Effector memory CD8-positive, alpha-beta T cell (primary cell): ENCODE measurements at places on chromosomes 2 and 18.

DNA sequence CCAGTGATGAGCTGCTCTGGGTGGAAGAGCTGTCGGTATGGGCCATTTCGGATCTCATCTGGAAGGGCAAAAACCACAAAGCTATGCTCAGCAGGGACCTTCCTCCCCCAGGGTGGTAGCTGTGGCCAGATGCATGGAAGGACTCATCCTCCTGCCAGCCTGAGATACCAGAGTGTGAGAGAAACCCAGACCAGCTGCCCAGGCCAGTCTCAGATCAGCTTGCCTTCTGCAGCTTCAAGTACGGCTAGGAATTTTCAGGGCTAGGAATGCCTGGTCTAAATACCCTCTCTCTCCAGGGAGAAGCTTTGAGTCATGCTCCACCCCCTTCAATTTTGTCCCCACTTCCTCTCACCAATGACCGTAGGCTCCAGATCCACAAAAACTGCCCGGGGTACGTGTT is 1.4 kb upstream of the TUBA4B start:
- no peaks in the 10 kb centered on the region for H3K27me3 ChIP-seq
- peak overlapping the region; percentile 73 for H3K4me3 ChIP-seq

GRCh38 chr2:80392441-80392840 is 87.9 kb upstream of the LRRTM1 start:
- no peaks in the 10 kb centered on the region for H3K27me3 ChIP-seq
- no peaks in the 10 kb centered on the region for H3K36me3 ChIP-seq
- no peak overlapping the region for H3K4me3 ChIP-seq
- H3K27ac ChIP-seq = no peak overlapping the region
- no peaks in the 10 kb centered on the region for H3K4me1 ChIP-seq
- no peak for DNase-seq

DNA sequence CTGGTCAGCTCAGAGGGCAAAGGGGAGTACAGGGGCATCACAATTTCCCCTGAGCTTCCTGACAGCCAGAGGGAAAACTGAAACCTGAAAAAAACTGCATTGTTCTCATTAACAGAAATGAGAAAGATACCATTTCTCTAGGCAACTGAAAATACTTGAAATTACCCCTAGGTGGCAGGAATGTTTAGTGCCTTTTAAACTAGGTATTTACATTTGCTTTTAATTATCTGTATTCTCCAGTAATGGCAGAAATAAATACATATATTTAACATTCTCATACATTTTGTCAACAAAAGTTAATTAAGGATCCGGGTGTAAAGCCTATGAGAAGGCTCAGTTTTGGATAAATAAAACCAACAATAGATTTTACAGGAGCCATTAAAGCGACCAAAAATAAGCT is 34.5 kb downstream of the RPL31 start:
- peaks cover 3% of the 10 kb centered on the region for H3K4me1 ChIP-seq
- no peak for DNase-seq
- H3K27ac ChIP-seq = no peak overlapping the region
- H3K4me3 ChIP-seq = no peak overlapping the region

DNA sequence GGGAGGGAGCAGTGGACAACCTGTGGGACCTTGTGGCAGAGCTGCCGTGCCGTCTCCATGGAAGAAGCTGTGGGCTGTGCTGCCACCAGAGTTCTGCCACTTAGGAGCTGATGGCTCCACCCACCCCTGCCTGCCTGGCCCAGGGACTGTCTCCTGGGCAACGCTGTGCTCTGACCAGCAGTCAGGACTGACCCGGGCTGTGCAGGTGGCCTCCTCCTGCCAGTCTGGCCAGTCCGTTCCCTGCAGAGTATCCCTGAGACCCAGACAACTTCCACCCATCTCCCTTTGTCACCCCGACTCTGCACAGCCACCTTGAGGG is 12.8 kb downstream of the ASIC4 start:
- peaks cover 3% of the 10 kb centered on the region for H3K36me3 ChIP-seq
- no peak overlapping the region for H3K4me3 ChIP-seq
- peaks cover 96% of the 10 kb centered on the region for H3K27me3 ChIP-seq
- DNase-seq = no peak
- no peaks in the 10 kb centered on the region for H3K4me1 ChIP-seq

DNA sequence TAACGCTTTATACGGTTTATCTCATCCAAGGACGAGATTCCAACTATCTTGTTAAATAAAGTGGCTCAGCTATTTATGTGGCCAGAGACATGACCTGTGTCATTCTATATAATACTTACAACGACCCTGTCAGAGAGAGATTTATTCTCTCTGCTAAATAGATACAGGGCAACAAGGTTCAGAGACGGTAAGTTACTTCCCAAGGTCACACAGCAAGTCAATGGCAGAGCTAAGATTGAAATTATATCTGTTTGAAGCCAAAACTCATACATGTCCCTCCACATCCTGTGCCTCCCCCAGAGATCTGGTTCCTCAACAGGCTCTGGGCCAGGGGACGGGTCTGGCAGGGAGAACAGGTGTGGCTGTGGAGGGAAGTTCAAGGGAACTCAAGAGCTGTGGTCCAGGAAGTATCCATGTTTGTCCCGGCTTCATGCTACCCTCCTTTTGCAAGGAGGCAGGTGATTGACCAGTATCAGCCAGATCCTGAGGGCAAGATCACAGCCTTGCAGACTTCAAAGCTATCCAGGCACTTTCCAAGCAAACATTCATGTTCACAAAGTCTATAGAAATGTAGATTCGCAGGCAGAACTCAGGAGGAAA is 99.8 kb downstream of the CAPN13 start:
- H3K4me1 ChIP-seq = no peaks in the 10 kb centered on the region
- no peak overlapping the region for H3K4me3 ChIP-seq
- peaks cover 4% of the 10 kb centered on the region for H3K27me3 ChIP-seq

- H3K27ac ChIP-seq = no peak overlapping the region
- no peaks in the 10 kb centered on the region for H3K4me1 ChIP-seq
- H3K4me3 ChIP-seq = no peak overlapping the region
- H3K27me3 ChIP-seq = peaks cover 45% of the 10 kb centered on the region
- DNase-seq = no peak
- no peaks in the 10 kb centered on the region for H3K36me3 ChIP-seq
Measured at GRCh38 chr18:49628881-49629795, 67.3 kb downstream of the LIPG start.
